ENCODE measurements at places on chromosomes 5 and 9.

GRCh38 chr5:152329761-152330283 is 75.3 kb downstream of the NMUR2 start:
- no peak for DNase-seq

DNA sequence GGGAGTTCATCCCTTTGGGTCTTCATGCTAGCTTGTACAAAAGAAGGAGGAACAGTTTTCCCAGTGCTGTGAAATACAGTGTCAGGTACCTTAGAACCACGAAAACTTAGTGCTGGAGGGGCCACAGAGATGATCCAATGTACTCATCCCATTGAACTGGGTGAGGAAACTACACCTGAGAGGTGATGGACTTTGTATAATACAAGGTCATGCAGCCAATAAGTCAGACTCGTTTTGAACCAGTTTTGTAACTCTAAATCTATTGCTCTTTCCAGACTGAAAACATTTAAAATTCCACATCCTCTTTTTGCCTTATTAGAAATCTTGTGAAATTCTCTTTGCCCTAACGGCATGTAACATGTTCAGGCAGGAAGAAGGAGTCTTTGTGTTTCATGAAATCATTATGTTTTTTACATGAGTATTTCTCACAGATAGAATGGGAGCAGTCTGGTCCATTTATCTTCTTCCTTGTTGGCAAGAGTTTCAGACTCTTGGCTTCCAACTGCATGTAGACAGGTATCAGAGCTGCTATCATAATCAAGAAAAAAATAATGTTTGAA is 146.8 kb upstream of the FBXL7 start:
- DNase-seq = no peak

DNA sequence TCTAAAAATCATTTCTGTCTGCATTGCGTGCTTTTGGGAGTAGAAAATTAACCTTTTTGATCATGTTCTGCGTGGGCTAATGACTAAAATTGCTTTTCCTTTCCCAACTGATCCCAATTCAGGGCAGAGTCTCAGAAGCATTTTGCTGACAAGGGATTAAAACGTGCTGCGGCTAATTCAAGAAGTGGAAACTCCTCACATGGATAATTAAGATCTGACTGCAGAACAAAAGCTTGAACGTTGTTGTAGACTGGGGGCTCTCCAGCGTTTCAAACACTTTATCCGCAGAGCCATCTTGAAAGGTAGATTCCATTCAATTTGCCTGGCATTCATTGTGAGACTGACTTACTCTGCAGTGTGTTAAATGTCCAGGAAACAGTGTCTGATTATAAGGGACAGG is 485.3 kb upstream of the DMAC1 start:
- no peak for DNase-seq

DNA sequence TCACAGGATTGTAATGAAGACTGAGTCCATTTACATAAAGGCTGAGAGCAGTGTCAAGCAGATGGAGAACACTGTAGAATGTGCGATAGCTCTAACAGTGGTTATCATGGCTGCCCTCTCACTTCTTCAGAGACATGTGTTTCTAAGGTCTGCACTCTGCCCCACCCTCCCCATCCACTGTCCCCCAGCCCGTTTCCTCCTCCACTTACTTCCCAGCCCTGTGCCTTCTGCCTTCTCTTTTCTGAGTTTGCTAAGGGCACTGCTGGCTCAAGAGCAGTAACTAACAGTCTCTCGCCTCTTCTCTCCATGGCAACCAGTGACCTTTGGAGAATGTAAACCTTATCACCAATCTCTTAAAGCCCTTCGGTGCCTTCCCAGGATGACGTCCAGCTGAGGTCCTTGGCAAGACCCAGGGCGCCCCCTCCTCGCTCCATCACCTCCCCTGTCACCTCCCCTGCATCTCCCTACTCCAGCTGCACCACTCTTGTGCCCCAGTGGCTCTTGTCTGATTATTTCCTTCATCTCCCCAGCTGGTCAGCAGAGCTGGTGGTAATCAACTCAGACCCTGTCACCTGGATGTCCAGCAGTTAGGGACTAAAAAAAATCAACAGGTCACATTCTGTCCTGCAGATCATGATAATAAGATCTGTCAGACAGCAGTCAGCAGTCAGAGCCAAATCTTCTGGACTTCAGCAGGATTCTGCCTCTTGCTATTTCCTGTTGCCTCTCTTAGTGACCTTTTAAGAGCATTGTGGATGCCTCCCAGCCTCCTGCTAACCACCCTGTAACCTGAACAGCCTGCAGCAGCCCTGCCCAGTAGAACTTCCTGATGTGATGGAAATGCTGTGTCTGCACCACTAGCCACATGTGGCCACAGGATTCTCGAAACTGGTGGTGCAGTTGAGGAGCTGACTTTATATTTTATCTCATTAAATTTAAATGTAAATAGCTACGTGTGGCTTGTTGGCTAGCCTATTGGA is 9.0 kb downstream of the FXN start:
- no peak for DNase-seq

DNA sequence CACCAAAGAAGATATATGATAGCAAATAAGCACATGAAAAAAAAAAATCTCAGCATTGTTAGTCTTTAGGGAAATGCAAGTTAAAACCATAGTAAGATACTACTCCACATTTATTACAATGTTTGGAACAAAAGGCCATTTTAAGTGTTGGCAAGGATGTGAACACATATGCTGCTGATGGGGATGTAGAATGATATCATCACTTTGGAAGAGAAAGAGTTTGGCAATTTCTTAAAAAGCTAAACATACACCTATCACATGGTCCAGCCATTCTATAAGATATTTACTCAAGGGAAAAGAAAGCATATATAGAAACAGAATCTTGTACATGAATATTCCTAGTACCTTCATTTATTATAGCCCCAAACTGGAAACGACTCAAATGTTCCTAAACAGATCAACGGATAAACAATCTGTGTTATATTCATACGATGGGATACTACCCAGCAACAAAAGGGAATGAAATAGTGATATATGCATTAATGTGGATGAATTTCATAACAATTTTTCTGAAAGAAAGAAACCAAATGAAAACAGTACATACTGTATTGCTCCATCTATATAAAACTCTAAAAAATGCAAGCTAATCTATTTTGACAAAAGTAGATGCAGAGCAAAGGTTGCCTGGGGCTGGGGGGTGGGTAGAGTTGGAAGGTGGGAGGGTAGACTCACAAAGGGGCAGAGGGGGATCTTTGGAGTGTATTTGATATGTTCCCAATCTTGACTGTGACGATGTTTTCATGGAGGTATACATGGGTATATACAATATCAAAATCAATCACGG is 45.7 kb upstream of the SMAD5 start:
- no peak for DNase-seq

GRCh38 chr5:98464737-98465330 is 308.6 kb upstream of the RGMB start:
- DNase-seq = no peak

DNA sequence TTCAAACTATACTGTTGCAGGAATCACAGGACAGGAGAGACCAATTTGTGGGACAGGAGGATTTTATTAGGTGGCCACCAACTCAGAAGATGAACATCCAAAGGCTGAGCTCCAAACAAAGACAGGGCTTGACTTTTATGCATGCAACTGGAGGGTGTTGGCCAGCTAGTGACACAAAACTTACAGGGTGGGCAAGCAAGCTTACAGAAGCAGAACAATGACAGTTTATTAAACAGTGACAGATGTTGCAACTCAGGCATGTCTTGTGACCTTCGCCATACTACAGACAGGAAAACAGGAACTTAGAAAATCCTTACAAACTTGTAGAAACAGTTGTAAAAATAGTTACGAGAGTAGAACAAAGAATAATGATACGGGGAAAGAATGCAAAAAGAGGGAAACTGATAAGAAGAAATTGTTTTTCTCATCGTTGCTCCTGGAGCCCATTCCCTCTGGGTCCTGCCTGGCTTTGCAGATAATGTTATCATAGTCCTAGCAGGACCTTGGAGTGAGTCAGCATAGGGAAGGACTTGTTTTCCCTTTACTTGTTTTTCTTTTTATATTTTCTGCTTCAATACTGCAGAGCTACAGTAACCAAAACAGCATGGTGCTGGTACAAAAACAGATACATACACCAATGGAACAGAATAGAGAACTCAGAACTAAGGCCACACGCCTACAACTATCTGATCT is 2083.0 kb upstream of the ACO1 start:
- DNase-seq = no peak

GRCh38 chr5:10354048-10354872 is 765 bp downstream of the MARCHF6 start:
- no peak for DNase-seq

GRCh38 chr5:143714629-143715028 is 97.3 kb upstream of the HMHB1 start:
- DNase-seq = no peak

GRCh38 chr9:87436716-87437115 is 61.0 kb upstream of the DAPK1 start:
- DNase-seq = no peak

DNA sequence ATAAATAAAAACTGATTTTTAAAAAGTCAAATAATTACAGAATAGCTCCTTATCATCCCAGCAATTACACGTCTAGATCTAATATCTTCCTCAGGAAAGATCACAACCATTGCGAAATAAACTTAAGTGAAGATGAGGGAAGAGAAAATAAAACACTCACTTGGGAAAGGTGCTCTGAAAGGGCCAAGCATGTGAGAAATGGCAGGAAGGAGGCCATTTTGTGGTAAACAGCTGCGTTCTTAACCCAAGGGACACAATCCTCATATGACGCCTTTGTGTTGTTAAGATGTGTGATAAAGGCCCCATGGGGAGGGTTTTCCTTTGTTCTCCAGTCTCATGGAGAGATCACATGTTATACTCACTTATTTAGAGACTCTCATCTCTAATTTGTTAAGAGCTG is 32.5 kb downstream of the JAKMIP2 start:
- DNase-seq = no peak

DNA sequence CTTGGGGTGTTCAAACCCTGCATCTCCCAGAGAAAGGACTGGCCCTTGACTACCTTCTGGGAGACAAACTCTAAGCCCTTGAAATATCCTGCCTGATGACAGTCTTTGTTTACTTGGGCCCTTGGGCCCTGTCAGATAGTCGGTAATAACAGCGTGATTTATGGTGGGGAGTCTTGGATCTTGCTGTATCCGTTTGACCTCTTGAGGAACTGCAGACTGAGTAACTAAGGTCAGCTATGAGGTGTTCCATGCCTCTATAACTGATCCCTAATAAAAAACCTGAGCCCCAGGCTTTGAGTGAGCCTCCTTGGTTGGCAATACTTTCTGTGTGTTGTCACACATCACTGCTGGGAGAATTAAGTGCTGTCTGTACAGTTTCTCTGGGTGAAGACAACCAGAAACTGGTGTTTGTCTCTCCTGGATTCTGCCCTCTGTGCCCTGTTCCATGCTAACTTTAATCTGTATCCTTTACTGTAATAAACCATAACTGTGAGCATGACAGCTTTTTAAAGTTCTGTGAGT is 56.2 kb upstream of the ANKRD33B start:
- DNase-seq = peak; percentile 39

GRCh38 chr5:180074462-180074861 is 2.9 kb upstream of the RNF130 start:
- no peak for DNase-seq

DNA sequence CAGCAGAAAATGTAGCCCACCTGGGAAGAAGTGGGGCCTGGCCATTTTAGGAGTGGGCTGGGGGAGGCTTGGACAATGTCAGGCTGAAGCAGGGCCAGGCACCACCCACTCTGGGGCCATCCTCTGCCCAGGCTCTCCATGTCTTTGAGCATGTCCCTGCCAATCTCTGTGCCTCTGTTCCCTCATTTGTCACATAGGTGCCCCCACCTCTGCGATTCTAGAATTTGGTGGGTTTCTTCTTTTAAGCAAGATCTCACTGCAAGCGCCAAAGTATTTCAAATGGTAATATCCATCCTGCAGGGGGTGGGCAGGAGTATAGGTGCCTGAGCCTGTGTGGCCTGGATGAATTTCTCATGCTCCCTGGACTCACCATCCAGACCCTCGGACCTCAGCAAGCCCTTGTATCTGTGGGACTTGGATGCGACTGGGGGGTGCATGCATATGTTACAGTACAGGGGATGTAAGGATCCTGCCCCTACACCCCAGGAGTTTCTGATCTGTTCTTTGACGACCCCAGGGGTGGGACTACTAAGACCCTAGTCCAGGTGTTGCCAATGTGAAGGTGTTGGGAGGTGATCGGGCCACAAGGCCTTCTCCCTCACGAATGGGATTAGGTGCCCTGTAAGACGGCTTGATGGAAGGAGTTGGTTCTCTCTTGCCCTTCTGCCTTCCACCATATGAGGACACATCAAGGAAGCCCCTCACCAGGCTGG is 4.3 kb downstream of the CD74 start:
- no peak for DNase-seq

DNA sequence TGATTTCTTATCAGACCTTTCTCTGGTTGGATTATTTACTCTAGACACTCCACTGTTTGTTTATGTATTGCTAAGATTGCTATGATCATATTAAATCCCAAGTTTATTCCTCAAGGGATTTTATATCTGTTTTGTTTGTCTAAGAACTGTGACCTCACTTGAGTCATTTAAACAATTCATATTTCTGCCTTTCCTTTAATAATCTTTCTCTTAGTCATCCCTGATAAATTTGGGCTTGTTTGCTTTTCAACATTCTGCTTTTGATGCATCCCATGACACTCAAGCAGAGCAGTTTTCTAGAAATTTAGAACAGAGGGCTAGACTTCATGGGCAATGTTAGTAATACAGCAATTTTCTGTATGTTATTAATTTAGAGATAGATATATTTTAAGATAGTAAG is 231.6 kb upstream of the TNC start:
- DNase-seq = no peak

GRCh38 chr5:93623153-93623552 is 40.1 kb downstream of the NR2F1 start:
- no peak for DNase-seq

DNA sequence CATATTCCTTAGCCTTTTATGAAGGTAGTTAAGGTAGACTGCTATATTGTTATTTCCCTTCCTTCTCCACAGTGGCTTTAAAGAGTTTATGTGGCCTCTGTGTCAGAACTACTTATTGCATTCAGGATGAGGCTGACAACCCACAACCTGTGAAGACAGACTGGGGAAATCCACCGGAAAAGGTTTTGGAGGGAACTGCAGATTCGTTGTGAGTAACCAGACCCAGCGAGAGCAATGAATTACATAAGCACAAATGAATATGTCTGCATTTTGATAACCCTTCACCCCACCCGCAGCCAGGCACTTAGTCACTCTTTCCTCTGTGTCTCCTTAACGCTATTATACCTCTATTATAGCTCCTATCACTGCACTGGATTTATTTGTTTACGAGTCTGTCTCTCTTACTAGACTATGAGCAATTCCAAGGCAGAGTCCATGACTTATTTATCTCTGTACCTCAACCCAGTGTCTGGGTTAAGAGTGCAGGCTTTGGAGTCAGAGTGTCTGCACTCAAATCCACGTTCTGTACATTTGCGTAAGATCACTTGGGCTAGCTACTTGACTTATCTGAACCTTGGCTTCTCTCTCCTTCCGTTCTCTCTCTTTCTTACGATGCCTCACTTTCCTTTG is 19.2 kb downstream of the KCTD16 start:
- peak; percentile 40 for DNase-seq

GRCh38 chr9:4068449-4068848 is 231.4 kb downstream of the GLIS3 start:
- no peak for DNase-seq

GRCh38 chr5:115262011-115262320 is 711 bp downstream of the PGGT1B start:
- no peak for DNase-seq

All from BJ (cell line).